ENCODE measurements at places on chromosomes 5 and 9.
A peak's percentile ranks its signal among the peaks of the same experiment; 100 is the strongest.

DNA sequence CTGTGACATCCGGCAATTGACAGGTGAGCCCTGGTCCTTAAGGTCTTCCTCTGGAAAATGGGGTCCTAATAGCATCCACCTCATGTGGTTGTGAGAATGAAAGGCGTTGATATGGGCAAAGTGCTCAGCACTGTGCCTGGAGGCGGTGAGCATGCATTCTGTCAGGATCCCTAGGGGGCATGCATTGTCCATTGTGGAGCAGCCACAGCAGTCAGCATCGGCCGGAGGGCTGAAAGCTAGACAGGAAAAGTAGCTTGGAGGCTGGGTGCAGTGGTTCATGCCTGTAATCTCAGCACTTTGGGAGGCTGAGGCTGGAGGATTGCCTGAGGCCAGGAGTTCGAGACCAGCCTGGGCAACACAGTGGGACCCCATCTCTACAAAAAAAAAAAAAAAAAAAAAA is 122.2 kb downstream of the LHX2 start:
- DNase-seq: peak; percentile 53

DNA sequence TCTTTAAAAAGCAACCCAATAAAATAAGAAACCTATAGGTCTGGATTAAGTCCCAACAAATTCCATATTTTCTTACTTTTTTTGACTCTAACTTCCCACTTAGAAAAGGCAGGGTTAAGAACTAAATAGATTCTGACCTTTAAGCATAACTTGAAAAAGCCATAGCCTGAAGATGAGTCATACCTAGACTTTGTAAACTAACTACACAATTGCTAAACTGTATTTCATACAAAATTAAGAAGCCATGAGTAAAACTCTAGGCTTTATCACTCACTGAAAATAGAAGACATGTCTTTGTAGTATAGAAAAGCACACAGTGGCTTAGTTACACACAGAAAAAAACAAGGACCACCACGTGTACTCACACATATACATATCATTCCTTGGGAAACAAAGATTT is 51.5 kb downstream of the MLLT3 start:
- DNase-seq: no peak

GRCh38 chr5:109706095-109706494 is 16.4 kb downstream of the MAN2A1 start:
- DNase-seq: no peak

- DNase-seq: no peak
Measured at GRCh38 chr5:179227580-179228311, 117.5 kb downstream of the ADAMTS2 start.

DNA sequence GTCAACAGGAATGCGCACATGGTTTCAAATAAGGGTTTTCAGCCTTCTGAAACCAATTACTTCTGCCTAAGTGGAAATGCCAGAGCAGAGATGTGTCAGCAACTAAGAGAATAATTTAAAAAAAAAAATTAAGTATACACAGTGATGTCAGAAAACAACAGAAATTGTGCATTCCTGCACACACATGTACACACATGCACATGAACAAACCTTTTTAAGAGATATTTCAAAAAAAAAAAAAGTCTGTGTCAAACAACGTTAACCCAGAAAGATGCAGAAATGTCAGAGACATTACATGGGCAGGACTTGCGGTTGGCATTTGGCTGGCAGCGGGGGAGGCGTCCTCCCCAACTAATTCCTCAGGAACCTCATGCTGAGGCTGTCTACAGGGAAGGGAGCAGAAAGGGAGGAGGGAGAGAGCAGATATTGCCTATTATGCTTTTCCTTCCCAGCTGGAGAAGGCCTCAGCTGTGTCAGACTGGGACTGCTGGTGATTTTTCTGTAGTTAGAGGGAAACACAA is 536.9 kb upstream of the WWC1 start:
- no peak for DNase-seq

DNA sequence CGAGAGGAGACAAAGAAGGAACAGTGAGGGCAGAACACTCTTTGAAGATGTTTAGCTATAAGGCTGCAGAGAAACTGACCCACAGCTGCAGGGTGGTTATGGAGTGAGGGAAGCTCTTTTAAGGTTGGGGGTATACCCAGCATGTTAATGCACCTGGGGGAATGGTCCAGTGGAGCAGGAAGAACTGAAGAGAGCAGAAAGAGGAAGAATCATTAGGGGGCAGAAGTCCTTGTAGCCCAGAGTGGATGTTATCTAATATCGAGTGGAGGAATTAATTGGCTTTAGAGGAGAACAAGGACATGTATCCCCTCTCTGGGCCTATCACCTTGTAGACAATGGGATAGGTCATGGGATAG is 7.7 kb downstream of the IL4 start:
- no peak for DNase-seq
